CD4-positive, alpha-beta T cell treated with Interleukin-4 for 4 hours (primary cell): ENCODE measurements at places on chromosomes 6 and 20.

DNA sequence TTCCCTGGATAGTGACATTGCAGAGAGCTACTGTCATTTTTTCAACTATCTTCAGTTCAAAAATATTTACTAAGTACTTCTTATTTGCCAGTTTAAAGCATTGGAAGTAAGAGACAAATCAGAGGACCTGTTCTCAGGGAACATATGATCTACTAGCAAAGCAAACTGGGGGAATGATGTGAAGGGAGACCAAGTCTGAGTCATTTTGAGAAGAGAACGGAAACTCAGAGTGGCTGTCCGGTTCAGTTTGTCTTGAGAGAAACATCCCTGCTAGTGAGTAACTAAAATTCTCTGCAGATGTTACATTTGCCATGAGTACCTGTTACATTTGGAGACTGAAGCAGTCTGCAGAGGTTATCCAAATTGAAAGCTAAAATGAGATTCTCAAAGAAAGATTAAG lies 118.3 kb downstream of the KCNQ5 start:
- no peak for DNase-seq

- DNase-seq, result no peak
These were observed 205.6 kb upstream of the FLRT3 start for GRCh38 chr20:14543040-14543439.

- no peak for DNase-seq
These were observed 158.9 kb downstream of the TBXT start for GRCh38 chr6:166008441-166009369.

DNA sequence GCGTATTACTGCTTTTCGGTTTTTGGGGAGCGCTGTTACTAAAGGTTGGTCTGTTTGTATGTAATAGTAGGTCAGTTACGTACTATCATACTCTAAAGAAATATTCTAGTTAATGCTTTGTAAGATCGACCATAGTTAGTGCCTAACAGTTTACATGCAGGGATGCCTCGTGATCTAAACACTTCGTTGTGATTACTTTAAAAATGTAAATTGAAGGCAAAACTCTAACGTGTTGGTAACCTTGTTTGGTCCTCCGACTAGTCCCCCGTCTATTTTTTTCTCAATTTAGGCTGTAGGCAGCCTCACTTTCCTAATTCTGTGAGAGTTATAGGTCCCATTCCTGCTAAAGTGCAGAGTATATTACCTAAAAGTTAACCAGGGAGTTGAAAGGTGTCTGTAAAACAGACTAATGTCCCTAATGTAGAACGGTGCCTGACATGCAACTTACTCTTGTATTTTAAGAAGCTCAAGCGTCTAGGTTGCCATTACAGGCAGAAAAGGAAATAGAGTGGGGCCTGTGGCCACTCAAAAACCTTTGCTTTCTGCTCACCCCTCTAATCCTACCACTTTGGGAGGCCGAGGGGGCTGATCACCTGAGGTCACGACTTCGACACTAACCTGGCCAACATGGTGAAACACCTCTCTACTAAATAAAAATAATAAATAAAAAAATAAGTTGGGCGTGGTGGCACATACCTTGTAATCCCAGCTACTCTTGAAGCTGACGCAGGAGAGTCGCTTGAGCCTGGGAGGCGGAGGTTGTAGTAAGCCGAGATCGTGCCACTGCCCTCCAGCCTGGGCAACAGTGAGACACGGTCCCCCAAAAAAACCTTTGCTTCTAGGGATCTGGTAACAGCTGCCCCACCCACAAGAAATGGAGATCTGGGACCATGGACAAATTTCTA lies 37.8 kb downstream of the HFE start:
- DNase-seq, result no peak

GRCh38 chr6:121897337-121897760 lies 461.9 kb downstream of the GJA1 start:
- no peak for DNase-seq

- DNase-seq, result no peak
These were observed 55.0 kb downstream of the CDKAL1 start for GRCh38 chr6:20589266-20589665.
